ENCODE measurements at places on chromosomes 13 and 19.

GRCh38 chr13:91586609-91587008, 188.2 kb downstream of the GPC5 start:
- DNase-seq: no peak

DNA sequence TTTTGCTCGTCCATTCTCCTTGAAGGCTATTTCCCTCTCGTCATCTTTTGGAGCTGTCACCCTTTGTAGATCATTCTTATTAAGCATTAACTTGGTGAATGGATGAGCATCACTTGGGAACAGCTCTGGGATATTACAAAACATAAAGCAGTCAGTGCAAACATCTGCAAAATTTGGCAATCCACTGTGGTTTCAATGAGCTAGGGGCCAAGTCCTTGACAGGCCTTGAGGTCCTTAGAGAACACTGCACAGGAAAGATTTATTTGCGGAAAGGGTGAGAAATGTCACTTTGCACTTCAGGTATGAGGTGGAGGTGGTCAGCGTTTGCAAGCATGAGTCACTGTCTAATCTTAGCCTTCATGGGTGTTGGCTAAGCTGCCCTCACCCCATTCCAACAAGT, 239.7 kb upstream of the MAB21L1 start:
- no peak for DNase-seq

- no peak for DNase-seq
These were observed 79.1 kb downstream of the B3GLCT start for GRCh38 chr13:31278869-31279268.

- DNase-seq: no peak
These were observed 27.7 kb downstream of the TMEM161A start for GRCh38 chr19:19110410-19111135.

- no peak for DNase-seq
These were observed 27.1 kb upstream of the IGFL1 start for GRCh38 chr19:46202426-46202825.

- no peak for DNase-seq
These were observed 11.8 kb downstream of the SLC25A30 start for GRCh38 chr13:45406421-45406820.

Measured in GM12892 (cell line).